Naive thymus-derived CD4-positive, alpha-beta T cell (primary cell): ENCODE measurements at places on chromosomes 3 and 15.

- no peak for DNase-seq
Observed at GRCh38 chr3:16877505-16877904, 7.2 kb upstream of the PLCL2 start.

- DNase-seq: no peak
Observed at GRCh38 chr15:74133694-74134386, 3.5 kb downstream of the ISLR2 start.

DNA sequence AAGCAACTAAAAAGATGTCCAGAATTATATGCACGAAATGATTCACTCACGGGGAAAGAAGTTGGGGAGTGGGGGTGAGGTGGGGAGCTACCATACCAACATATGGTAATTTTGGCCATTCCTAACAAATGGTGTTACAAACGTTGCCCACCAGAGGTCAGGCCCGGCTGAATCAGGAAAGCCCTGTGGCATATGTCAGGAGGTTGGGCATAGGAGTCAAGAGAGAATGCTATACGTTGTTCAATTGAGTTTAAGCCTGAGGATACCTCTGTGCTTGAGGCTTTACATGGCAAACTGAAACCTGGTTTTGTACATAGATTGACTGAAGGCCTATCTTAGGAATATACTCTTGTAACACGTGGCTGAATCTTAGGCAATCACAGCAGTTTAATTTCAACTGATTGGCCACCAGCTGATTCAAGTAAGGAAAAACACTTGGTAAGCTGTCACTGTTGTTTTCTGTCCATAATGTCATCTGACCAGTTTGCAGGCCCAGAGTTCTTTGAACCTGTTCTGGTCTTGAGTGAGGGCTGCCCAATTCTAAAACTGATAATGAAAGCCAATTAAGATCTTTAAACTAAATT lies 23.4 kb upstream of the SLC2A2 start:
- DNase-seq: peak; percentile 11

DNA sequence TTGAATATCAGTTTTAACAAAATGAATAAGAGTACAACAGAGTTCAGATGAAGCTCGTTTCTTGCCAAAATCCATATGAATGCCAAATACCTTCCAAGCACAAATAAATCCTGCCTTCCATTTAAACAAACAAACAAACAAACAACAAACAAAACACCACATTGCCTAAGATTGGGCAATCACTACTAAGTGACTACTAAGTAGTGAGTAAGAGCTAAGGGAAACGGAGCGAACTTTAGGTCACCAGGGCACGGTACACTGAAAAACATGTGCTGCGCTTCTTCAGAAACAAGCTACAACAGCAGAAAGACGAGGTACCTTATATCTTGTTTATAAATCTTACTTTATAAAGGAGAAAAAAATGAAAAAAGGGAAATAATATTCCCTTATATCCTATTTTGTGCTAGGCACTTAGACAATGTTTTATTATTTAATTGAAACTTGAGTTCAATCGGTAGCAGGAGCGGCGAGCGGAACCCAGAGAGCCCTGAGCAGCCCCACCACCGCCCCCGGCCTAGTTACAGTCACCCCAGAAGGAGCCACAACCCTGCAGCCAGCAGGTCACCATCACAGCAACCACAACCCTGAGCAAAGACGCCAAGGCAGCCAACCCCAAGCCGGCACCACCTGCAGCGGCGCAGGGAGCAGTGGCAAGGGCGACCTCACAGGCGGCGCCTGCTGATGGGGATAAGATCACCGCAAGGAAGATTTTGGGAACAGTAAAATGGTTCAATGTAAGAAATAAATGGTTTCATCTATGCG lies 216.9 kb downstream of the ZBTB20 start:
- DNase-seq: no peak

- no peak for DNase-seq
Observed at GRCh38 chr3:159839561-159840379, 148.9 kb upstream of the IL12A start.

DNA sequence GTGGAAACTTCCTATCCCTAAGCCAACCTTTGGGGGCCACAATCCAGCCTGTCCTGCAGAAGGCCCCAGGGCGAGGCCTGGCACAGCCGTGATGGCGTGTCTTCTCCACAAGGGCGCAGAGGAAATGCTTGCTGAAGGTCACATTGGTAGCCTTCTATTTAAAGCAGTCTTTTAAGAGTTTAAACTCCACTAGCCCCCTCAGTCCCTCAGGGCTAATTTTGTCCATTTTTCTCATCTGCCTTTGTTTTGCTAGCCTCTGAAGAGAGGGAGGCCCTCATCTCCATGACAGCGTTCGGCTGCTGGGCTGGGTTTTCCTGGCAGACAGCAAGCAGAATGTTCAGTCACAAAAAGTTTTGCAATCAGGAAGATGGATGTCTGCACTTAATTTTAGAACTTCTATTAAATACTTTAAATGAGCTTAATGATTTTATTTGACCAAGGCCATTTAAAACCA lies 40.8 kb downstream of the RARB start:
- DNase-seq: no peak

DNA sequence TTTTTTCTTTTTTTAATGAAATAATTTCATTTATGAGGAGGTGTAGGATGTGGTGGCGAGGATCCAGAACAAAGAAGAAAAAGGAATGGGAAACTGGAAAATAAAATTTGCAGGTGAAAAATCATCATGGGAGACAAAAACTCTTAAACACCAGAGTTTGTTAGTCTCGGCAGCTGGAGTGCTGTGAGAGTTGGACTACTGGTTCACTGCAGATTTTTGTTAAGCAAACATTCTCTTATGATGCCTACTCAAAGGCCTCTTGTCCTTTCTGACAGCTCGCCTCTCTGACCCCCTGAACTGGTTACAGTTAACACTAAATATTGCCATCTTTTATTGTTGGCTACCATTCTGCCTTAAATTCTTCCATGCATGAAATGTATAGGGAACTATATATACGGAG lies 152.4 kb upstream of the DPH6 start:
- DNase-seq: no peak

- DNase-seq: peak; percentile 59
Observed at GRCh38 chr15:31352911-31353811, 26.5 kb downstream of the KLF13 start.

DNA sequence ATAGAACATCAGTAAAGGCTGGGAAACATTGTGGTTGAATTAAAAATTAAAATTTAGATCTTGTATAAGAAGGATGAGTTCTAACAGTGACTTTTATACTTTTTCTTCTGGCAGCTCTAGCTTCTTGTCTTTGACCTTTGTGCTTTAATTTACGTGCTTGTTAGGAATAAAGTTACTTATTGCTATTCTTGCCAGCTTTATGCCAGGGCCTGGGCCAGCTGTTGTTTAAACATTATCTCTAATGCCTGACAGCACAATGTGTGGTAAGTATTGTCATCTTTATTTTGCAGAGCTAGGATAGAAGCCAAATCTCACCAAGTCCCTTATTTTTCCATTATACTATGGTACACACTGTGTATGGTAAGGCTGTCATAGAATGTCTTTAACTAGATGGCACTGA lies 766.7 kb upstream of the GOLIM4 start:
- DNase-seq: no peak

DNA sequence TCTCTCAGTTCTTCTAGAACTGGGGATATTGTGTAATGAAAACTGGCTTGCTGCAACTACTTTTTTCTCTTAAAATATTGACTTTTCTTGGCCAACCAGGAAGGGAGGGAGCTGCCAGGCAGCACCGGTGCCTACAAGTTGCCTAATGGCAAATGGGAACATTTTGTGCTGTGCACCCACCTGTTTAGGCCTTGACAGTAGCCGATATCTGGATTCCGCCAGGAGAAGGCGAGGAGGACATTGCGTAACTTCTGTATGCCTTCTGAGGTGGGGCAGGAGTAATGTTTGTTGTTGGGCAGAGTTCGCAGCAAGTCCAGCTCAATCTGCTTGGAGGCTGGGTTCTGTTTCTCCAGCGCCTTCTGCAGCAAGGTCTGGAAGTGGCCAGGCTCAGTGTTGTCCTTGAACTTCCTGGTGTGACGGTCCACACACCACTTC lies 64.9 kb downstream of the TBC1D2B start:
- no peak for DNase-seq

DNA sequence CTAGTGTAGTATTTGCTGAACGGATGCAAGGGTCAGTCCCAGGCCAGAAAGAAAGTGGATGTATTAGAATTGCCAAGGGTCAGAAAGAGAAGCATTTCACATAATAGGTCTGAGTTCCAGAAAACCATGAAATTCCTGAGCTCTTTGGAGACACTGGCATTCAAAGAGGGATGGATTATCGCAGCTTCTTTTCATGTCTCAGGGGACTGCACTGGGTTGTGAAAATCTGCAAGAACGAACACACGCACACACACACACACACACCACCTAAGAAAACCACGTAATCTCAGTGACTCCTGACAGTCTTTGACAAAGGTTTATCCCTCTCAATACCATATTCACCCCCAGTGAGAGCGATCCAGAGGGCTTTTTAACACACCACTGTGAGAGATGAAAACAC lies 57.9 kb downstream of the TIPARP start:
- no peak for DNase-seq

GRCh38 chr3:156024904-156025533 lies 95.4 kb upstream of the KCNAB1 start:
- no peak for DNase-seq

GRCh38 chr3:50652709-50653108 lies 22.0 kb upstream of the DOCK3 start:
- peak; percentile 15 for DNase-seq

DNA sequence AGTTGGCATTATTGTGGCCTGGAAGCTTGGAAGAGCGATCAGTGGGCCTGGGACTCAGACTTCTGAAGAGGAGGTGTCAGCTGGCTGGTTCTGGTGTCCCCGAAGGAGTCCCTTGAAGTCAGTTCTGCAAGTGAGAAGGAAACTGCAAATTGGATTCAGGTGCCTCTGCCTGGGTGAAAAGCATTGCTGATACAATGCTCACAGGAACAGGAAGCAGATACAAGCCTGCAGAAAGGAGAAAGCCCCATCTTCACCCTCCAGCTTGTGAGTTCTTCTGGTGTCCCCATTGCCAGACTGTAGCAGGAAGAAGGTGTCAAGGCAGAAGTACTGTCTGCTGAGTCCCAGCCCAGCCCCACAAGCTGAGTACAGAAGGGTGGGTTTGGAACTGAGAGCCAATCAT lies 271.3 kb downstream of the PLOD2 start:
- DNase-seq: no peak

DNA sequence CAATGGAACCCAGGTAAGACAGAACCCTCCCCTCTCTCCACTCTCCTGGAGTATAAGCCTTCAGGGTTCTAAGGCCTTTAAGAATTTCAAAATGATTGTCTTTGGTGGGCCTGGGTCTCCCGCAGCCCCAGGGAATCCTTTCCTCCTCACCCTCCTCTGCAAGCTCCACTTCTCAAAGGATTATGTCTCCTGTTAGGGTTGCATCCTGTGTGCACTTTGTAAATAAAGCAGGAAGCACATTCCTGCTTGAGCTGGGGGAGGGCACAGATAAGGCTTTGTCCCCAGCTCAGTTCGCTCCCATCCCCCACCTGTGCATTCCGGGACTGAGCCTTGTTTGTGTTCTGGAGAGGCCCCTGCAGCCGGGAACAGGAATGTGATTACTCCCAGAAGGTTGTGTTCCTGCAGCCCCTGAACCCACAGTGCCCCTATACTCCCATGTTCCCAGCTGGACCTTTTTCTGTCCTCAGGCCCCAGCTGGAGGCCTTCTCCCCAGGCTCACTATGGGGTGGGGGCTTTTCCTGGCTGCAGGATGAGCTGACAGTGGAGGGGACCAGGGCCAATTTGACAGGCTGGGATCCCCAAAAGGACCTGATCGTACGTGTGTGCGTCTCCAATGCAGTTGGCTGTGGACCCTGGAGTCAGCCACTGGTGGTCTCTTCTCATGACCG lies 9.5 kb downstream of the TYRO3 start:
- no peak for DNase-seq

- no peak for DNase-seq
Observed at GRCh38 chr3:112247900-112248299, 46.1 kb downstream of the SLC9C1 start.

DNA sequence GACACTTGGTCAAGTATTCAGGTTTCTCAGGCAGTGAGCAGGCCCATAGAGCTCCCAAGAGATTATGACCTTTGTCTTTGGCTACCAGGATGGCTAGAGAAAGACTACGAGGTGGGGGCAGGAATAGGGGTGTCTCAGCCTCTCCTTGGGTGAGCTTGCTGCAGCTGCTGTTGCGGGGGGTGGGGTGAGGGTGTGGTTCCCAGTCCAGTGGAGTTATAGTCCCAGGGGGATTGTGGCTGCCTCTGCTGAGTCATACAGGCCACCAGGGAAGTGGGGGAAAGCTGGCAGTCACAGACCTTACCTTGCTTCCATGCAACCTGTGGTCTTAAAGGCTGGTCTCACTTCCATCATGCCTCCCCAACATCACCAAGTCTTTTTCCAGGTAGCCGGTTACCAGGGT lies 31.7 kb downstream of the ATP2C1 start:
- no peak for DNase-seq

DNA sequence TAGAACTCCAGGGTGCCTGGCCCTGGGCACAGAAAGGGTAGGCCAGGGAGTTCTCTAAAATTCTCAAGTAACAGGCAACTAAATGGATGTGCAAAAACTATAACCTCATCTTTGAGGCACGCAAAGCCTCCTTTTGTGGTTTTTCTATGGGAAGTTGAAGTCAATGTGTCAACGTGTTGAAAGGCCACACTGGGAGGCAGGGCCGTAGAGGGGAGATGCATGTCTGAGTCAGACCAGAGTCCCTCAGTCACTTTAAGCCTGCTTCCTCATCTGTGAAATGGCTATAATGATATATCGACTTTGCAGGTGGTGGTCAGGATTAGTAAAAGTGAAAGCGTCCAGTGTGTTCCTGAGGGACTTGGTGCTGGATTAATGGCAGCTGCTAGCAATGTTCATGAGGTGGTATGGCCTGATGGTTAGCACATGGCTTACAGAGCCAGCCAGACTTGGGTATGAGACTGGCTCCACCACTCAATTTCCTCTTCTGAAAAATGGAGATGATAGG lies 17.0 kb downstream of the TGM5 start:
- DNase-seq: no peak

GRCh38 chr3:42159706-42160472 lies 68.7 kb downstream of the TRAK1 start:
- no peak for DNase-seq

DNA sequence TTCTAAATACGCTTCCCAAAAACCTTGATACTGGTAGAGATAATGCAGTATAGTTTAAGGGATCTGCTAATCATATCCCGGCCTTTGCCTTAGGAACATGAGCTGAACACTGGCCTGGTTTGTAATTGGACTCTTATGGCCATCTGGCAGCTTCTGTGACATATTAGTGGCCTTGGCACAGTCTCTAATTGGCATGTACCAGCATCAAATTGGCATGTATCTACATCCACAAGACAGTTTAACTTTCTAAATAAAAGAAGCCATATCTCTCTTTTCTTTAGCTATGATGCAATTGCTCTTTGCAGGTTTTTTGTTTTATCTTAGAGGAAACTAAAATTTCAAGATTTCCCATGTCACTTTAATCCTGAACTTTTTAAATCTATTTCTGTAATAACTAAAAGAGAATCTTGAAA lies 44.6 kb upstream of the FILIP1L start:
- no peak for DNase-seq

DNA sequence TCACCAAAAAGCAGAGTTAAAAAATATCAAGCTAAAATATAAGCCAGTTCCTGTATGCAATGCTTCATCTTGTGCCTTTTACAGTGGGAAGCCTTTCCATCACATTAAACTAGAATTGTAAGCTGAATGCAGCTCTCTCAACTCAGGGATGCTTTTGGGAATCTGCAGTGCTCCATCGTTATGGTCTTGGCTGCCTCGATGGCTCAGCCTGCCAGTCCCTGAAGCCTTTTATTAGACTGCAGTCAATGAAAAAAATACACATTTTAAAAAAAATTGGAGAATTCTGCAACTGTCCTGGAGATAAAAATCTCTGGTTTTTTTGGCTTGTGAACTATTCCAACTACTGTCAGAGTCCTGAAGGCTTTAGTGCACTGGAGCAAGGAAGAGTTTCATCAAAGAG lies 53.0 kb downstream of the FRMD4B start:
- DNase-seq: no peak
